ENCODE measurements at places on chromosomes 7 and 10. TPM values are rescaled to one million over a fixed set of nuclear protein-coding genes. Genes with fewer than 3 reads are reported as not detected.

OPALIN gene
- not detected for total RNA-seq

ATRNL1 gene
- 1.7 TPM for total RNA-seq

DPYSL4 gene
- 0.22 TPM for total RNA-seq

SEMA3C gene
- total RNA-seq, result not detected

CABCOCO1 gene
- not detected for total RNA-seq

APBB1IP gene
- total RNA-seq, result 99.8 TPM

EPHB4 gene
- total RNA-seq, result 3.3 TPM

DNA sequence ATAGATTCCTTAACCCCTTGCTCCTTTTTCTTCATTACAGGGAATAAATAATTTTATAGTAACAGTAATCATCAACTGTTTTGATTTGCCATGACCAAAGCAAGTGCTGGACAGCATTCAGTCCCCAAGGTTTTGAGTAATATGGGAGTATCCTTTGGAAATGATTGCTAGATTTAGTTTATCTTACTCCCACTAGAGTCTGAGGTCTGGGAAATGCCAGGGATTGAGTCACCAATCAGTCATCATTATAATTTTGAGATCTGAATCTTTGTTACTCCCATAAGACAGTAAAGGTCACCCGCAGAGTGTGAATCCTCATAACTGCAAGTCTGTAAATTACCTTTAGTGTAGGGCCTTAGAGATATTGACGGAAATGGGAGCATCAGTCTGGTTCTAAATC, 133.7 kb upstream of the SEMA3E start:
- no peak for DNase-seq

GRCh38 chr7:135348493-135348892, 114.9 kb downstream of the STRA8 start:
- no peak for DNase-seq

GRCh38 chr7:98831641-98832221, 38.1 kb downstream of the TMEM130 start:
- no peak for DNase-seq

- DNase-seq, result peak; percentile 82
Measured at GRCh38 chr7:100642534-100642907, 1.2 kb upstream of the TFR2 start.

DNA sequence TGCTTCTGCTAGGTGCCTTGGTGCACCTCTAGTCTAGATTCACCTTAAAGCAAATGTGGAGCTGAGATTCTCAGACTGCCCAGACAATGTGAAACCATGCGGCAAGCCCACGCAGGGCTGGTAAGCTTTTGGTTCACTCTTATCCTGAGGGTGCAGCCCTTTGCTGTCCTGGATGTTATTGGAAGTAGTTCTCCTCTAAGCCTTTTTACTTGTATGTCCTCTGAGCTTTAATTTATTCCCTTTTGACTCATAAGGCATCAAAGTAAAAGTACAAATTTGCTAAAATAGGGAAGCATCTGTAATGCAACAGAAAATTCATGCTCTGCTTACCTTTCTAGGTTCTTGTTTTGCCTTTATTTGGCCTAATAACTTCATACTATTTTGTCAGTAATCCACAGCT, 186.8 kb downstream of the MACC1 start:
- DNase-seq, result peak; percentile 11

GRCh38 chr10:24209946-24210491, 1.1 kb downstream of the KIAA1217 start:
- no peak for DNase-seq

GRCh38 chr10:101570428-101571270, 17.4 kb downstream of the POLL start:
- DNase-seq, result peak; percentile 24

DNA sequence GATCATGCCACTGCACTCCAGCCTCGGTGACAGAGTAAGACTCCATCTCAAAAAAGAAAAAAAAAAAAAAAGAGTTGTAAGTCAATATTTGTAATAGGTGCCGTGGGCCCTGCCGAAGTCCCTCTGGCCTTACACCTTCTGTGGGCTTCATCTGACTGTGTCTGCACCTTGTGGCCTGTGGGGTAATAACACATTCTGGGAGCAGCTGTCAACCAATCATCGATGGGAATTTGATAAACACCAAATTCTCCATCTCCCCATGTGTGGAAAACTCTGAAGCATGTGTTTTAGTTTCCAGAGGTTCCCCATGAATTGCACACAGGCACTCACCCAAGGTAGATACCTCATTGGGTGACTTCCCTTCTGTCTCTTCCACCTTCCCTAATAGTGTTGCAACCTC, 10.8 kb downstream of the ZNF394 start:
- no peak for DNase-seq

DNA sequence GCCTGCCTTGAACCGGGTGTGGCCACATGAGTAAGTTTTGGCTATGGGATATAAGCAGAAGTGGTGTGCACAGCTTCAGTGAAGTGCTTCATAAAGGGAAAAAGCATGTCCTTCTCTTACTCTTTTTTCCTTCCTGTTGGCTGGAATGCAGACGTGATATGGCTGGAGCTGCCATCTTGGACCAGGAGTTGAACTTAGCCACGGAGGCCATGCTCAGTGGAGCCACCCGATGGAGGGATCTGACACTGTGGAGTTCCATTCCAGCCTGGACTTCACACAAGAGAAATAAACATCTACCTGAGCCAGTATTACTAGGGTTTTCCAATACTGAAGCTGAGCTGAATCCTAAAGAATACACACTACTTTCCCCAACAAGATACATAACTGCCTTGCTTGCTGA, 52.3 kb downstream of the CCDC3 start:
- no peak for DNase-seq

DNA sequence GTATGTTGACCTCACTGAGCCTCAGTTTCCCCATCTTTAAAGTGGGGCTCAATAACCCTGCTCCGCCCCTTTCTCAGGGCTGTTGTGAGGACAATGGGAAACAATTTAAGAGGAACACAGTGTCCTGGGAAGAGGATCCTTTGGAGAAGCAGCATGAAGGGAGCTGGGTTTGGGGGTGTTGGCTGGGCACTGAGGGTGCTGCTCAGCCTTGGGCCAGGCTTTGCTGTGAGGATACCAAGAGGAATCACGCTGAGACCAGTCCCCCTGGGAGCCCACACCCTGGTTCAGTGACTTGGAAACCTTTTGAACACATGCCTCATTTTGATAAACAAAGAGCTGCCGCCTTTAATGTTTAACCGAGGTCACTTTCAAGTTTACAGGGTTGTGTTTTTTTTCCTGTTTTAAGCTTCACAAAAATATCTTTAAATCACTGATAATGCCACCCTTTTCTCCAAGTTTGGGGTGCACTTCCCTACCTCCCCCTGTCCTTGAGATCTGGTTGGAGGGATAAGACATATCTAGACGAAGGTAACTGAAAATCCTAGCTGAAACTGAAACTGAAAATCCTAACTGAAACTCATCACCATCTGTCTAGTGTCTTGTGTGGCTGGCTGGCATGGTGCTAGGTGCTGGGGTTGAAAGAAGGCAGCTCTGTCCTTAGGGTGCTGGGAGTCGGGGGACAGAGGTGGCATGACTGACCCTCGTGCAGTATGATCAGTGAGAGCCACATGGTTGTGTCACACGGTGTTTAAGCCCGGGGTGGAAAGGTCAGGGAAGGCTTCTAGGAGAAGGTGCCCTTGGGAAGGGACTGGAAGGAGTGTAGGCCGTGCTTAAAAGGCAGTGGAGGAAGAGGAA, 27.7 kb downstream of the ZNF775 start:
- peak; percentile 87 for DNase-seq

Measured in B cell (primary cell).